GDM1 (cell line): ENCODE measurements at places on chromosomes 6 and 20.
A peak's percentile ranks its signal among the peaks of the same experiment; 100 is the strongest.

DNA sequence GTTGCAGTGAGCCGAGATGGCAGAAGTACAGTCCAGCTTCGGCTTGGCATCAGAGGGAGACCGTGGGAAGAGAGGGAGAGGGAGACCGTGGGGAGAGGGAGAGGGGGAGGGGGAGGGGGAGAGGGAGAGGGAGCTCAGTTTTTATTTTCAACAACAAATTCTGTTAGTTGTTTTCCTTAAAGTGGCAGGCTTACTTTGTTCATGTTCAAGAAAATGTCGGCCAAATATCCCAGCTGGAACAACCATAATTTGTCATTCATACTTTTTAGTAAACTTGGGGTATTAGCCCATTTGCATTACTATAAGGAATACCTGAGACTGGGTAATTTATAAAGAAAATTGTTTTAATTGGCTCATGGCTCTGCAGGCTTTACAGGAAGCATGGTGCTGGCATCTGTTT lies 2.5 kb upstream of the TULP4 start:
- no peak for DNase-seq

GRCh38 chr6:83218646-83219045 lies 25.5 kb downstream of the RWDD2A start:
- DNase-seq: no peak

- DNase-seq: peak; percentile 8
These were observed 34.6 kb downstream of the FBXO5 start for GRCh38 chr6:152948150-152948768.

DNA sequence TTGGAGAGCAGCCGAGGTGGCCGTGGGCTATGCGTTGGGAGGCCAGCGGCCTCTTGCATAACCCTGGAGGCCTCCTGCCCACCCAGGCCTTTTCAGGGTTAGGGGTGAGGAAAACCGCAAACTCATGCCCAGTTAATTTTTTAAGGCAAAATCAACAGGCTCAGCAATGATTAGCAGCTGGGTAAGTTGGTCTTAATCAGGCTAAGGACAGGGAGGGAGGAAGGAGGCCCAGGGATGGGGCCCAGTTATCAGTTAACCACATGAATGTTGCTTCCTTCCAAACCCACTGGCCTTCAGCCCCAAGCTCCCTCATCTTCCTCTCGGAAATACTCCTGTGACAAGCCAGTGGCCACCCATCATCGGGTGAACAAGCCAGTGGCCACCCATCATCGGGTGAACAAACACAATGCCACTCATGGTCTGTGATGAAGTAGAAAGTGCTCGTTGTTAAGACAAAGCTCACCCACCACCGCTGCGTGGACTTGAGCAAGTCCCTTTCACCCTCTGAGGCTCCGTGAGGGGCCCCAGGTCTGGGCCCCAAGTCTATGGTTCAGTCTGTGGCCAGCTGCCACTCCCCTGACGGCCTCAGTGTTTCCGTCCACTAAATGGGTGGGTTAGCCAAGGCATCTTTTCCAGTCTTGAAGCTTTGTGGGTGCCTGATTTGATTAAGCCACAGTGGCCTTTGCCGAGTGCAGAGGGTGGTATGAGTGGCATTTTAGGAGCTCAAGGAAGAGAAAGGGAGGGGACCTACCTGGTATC lies 39.4 kb downstream of the HNF4A start:
- DNase-seq: no peak

DNA sequence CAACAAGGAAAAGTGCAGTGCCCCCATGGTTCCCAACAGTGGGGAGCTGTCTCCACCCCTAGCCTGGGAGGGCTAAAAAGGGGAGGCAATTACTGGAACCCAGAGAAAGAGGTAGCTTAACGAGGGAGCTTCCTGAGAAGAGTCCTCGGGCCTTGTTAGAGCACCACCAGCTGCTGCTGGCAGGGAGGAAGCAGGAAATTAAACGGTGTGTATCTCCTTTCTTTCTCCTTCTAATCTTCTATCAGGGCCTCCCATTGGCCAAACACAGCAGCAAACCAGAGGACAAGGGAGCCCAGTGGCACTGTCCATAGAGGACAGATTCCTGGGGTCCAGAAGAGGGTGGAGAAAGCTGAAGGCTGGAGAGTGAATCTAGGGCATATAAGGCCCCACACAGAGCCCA lies 7.6 kb upstream of the BTN2A2 start:
- no peak for DNase-seq

- no peak for DNase-seq
These were observed 69.0 kb downstream of the BTBD9 start for GRCh38 chr6:38570750-38571149.

GRCh38 chr6:41774841-41775240 lies 4.9 kb downstream of the FRS3 start:
- DNase-seq: no peak

DNA sequence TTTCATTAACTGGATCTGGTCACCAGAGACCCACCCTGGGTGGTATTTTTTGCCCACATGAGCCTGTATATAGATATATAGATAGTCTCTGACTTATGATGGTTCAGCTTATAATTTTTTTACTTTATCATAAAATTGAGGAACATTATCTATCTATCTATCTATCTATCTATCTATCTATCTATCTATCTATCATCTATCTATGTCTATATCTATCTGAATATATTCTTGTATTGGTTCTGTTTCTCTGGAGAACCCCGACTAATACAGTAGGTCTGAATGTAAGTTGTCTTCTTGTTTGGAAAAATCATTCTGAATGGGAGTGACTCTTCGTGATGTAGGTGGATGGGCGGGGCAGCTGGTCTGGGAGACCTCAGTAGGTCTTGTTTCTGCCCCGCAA lies 13.3 kb upstream of the CDKN1A start:
- no peak for DNase-seq

DNA sequence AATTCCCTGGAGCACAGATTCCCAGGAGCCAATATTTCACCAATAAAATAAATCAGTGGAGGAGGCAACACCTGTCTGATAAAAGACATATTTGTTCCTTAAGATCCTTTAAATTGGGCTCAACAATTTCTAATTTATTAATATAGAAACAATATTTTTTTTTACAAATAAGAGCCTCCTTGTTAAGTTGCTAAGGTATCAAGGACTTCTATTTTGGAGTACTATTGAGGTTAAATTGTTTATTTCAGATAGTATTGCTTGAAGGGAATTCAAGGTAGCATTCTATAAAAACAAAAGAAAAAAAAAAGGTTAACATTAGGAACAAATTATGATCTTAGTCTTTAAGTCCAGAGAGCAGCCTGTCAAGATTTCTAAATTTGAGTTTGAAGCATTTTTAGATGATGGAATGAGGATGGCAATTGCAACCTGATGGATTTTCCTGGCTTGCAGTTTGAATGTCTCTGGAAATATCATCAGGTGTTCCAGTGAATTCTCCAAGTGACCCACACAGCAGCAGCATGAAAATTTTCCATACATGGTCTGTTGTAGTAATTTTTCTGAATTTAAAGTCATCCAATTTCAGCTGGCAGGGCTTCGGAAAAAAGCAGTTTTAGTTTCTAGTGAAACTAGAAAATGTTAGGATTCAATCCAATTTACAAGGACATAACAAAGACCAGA lies 19.3 kb upstream of the NCR2 start:
- no peak for DNase-seq

- no peak for DNase-seq
These were observed 90.6 kb downstream of the PSMB1 start for GRCh38 chr6:170462366-170463020.

GRCh38 chr6:33708516-33709204 lies 2.8 kb downstream of the UQCC2 start:
- no peak for DNase-seq

DNA sequence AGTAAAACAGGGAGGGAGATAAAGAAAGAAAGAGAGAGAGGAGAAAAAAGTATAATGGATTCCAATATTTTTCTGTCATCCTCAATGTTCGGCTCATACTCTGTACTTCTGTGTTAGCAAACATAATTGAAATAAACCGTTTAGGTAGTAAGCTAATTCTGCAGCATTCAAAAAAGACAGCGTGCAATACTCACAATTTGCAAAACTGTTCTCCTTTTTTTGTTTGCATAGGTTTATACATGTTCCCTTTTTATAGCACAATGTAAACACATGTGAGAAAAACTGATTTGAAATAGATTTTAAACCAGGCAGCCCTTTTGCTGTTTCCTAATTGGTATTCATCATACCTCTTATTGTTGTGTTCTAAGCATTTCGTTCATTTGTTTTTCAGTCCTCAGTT lies 188.9 kb downstream of the PLCB1 start:
- DNase-seq: no peak

DNA sequence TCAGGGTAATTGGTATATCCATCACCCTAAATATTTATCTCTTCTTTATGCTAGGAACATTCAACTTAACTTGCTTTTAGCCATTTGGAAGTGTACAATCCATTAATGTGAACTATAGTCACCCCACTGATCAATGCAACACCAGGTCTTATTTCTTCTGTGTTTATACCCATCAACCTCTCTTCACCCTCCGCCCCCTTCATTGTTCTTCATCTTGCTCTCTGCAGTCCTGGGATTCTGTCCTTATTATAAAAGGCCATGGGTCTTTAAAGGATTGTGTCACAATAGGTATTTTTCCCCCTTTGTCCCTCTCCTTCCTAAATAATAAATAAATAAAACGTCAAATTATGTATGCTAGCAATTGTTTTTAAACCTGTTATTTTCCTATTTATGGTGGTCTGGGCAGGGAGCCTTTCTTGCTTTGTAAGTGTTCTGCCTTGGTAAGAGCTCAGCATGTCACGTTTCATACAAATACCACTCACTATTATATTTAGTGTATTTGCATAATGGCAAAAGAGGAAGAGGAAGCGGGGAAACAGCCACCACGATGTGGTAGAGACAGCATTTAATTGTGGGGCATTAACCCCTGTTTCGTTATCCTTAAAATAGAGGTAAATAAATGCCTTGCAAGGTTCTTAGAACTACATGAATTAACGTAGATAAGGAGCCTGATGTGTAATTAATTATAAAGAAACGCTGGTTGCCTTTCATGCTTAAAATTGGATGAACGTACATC lies 1.9 kb downstream of the ABRACL start:
- DNase-seq: peak; percentile 17

- DNase-seq: no peak
These were observed 42.4 kb downstream of the FAM217A start for GRCh38 chr6:4036581-4036980.

DNA sequence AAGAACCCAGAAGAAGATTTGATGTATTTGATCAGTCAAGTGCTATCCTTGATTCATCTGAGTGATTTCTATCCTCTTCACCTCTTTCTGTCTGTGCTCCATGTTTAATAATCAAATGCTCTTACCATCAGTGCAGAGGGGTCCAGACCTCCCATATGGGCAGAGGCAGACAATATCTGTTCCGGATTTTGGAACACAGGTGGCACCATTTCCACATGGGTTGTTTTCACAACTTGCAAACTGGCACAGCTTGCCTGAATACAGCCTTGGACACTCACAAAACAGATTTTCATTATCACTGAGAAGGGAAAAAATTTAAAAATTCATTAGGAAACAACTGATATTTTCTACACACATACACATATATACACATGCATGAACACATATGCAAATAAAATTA lies 228.5 kb downstream of the PHF3 start:
- DNase-seq: no peak

DNA sequence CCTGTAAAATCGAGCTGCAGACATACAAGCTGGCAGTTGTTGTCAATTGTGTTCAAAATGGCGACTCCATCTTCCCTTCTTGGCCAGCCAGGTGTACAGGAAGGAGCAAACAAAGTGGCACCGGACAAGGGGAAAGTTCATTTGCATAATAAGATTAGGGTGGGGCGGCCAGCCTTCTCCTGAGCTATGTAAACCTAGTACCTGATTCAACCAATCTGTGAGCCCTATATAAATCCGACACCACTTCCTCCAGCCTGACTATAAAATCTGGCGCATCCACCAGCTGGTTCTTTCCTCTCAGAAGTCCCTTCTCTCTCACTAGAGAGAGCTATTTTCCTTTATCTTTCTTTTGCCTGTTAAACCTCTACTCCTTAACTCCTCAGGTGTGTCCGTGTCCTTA lies 8.1 kb upstream of the HBS1L start:
- DNase-seq: no peak

DNA sequence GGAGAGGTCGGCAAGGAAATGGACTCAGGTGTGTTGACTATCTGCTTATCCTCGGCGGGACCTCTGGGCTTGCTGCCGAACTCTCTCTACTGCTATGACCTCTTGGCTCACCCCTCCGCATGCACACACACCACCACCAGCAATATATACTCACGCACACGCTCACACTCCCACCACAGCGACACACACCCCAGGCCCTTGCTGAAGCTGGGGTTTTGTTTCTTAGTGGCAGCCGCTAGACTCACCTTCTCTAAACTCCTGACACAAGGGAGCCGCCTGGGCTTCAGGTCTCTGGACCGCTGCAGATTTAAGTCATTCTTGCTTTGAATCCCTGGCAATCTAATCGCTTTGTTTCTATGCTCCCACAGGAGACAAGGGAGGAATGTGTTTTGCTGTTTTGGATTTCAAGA lies 59.4 kb upstream of the BACH2 start:
- DNase-seq: no peak

DNA sequence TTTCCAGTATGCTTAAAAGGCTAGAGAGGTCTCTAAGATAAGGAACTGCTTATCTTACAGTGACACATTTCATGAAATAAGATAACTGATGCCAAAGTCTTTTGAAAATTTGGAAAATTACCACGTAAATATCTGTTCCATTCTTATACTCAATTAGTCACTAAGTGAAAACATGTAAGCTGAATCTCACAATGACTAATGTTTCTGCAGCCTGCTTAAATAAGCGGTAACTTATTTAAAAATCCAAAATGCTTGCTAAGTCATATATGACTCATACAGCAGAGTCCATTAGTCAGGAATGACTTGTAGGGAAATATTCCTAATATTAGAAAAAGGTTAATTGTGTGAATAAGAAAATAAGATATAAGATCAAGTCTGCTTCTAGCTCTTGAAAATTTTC lies 27.8 kb upstream of the LGSN start:
- no peak for DNase-seq

DNA sequence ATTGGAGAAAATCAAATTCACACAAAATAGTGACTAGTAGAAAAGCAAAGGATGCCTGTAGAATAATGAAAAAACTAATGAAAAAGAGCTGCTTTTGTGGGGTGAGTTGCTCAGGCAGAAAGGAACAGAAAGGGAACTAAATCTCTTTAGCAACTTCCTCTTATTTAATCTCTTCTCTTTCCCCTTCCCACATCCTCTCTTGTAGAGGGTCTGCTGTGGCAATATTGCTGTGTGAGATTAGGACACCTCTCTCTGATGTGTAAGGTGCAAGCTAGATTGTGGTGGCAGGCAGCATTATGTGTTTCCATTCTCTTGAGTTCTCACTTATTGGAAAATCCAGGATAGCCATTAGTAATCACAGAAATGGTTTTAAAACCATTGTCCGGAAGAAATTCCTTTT lies 49.7 kb downstream of the SYNE1 start:
- DNase-seq: peak; percentile 22

- DNase-seq: no peak
These were observed 5.0 kb upstream of the ADGRF1 start for GRCh38 chr6:47047097-47047478.

DNA sequence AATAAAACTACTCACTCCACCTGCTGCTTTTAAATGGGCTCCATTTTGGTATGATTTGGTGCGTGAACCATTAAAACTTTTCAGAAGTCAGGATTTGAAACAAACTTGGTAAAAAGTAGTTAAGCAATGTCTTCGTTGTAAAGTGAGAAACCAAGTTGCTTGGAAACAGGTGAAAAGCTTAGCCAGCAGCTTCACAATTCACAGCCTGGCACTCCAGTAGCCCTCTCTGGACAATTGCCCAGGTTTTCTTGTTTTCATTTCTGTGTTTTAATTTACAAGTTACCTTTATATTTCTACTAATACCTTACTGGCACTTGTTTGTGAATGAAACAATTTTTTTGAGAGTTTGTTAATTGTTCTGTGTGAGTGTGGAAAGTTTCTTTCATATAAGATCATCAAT lies 12.8 kb downstream of the NT5E start:
- DNase-seq: no peak

- no peak for DNase-seq
These were observed 30.2 kb upstream of the MAN1A1 start for GRCh38 chr6:119379809-119380208.
